Naive thymus-derived CD4-positive, alpha-beta T cell (primary cell): ENCODE measurements at places on chromosomes 16 and 17. TPM values are rescaled to one million over a fixed set of nuclear protein-coding genes. Genes with fewer than 3 reads are reported as not detected.
A peak's percentile ranks its signal among the peaks of the same experiment; 100 is the strongest.

Gene MYADML2
- not detected for total RNA-seq

Gene CIBAR2
- not detected in 2 replicates for total RNA-seq

DNA sequence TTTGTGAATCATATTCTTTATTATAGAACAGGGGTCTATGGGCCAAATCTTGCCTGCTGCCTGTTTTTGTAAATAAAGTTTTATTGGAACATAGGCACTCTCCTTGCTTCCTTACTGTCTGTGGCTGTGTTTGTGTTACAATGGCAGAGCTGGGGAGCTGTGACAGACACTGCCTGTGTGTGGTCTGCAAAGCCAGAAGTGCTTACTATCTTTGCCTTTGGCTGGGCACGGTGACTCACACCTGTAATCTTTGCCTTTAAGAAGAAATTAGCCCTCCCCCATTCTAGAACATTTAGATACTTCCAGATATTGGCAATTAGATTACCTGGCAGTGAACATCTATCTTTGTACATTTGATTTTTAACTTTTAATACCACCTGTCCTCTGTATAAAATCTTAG, 308.3 kb downstream of the FOXL1 start:
- no peak for DNase-seq

GRCh38 chr17:48577946-48578615, at the start of gene HOXB4:
HOXB4 (minus strand) TSS chr17:48578350; CDS start chr17:48578319, 31 bp downstream.
- peak; percentile 57 for DNase-seq

DNA sequence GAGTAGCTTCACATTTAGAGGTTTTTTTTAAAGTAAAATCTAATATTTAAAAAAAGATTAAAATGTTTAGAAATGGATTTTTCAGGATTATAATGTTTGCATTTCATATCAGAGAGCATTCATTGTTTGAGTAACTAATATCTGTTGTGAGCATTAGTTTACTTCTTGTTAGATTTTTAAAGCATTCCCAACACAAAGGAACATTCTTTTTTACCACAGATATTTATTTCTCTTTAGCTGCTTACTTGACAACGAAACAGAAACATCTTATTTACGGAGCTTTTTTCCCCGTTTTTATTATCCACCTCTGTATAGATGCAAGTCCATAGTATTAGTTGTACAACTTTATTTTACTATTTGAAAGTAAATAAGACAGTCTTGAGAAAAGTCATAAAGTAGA, 53.0 kb downstream of the NFAT5 start:
- no peak for DNase-seq

- no peak for DNase-seq
These were observed 9.8 kb downstream of the NHERF1 start for GRCh38 chr17:74757931-74758847.
